ENCODE measurements at places on chromosomes 2 and 18.

GRCh38 chr2:52518678-52519077, 1248.9 kb upstream of the CHAC2 start:
- no peak for DNase-seq

- DNase-seq, result no peak
Observed at GRCh38 chr2:229344151-229344551, 73.1 kb upstream of the PID1 start.

DNA sequence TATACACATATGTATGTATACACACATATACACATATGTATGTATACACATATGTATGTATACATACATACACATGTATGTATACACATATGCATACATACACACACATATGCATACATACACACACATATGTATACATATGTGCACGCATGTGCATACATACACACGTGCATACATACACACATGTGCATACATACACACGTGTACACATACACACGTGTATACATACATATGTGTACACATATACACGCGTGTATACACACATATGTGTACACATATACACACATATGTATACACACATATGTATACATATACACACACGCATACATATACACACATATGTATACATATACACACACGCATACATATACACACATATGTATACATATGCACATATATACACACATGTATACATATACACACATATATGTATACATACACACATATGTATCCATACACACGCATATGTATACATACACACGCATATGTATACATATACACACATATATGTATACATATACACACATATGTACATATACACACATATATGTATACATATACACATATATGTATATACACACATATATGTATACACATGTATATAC, 21.5 kb downstream of the NABP1 start:
- DNase-seq, result no peak

DNA sequence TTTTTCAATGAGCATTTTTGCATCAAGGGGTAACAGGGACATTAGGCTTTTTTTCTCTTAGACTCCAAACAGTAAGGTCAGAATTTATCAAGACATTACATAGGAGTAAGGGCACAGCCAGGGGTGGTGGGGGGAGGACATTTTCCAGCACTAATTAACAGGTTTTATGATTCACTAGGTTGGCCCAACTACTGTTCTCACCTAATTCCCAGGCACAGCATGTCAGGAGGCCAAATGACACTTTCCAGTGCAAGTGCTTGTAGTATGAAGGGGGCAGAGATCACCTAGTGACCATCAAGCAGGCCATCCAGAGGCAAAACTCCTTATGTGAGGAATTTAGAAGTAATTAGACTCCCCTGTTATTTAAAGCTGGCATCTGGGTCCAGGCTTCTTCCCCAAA, 3.9 kb upstream of the MBD2 start:
- DNase-seq, result no peak

- DNase-seq, result no peak
Observed at GRCh38 chr2:239897596-239898235, 127.4 kb downstream of the NDUFA10 start.

- no peak for DNase-seq
Observed at GRCh38 chr2:5781679-5782078, 89.5 kb downstream of the SOX11 start.

- no peak for DNase-seq
Observed at GRCh38 chr2:8433390-8433789, 248.5 kb upstream of the ID2 start.

GRCh38 chr2:170165129-170165528, 12.8 kb upstream of the MYO3B start:
- no peak for DNase-seq

GRCh38 chr2:55732854-55733253, 39.2 kb upstream of the PNPT1 start:
- DNase-seq, result no peak

DNA sequence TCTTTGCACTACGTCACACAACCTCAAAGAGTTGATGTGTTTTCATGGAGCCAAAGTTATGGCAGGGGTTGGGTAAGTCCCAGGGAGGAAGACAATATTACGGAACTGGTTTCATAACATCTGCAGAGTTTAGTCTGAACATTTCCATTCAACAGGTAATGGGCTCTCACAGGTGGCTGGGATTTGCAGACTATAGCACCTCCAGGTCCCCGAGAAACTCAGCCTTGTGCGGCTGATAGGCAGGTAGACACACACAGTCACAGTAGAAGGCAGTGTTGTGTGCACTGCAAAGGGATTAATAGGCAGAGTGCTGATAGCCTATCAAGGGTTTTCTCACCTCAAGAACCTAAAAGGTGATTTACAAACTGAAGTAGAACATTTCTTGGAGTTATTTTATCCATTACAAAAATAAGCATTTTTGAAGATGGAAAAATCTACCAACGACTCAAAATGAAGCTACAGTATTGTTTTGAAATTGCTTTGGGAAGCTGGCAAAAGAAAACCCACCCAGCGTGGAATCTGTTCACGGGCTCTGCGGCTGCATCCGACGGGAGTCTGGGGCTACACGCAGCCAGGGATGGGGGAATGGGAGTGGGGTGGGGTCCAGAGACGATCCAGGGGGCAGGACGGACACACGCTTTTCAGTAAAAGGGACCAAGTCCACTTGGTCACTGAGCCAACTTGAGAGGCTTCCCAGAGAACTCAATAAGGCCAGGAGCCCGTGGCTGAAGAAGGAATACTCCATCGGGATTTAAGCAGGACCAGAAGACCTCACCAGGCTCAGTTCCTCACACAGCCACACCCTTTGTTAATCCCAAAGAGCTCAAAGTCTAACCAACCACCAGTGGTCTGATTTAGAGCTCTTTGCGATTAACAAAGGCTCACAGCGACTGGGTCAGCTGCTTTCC, 82.9 kb downstream of the CHRNA1 start:
- no peak for DNase-seq

DNA sequence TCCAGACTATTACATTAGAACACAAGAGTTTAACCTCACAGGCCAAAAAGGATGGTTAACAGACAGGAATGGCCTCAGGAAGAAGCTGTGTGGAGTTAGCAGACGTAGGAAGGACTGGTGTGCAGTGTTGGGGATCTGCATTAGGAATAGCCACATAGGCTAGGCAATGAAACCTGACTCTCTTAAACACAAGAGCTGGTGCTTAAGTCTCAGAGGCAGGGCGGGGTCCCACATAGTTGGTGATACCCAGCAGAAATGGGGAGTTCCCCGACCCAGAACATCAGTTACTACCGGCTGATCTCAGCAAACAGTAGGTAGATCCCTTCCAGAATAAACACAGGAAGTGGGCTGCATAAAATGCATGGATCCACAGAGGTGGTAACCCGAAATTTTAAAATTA, 64.1 kb downstream of the CCDC93 start:
- DNase-seq, result no peak

- no peak for DNase-seq
Observed at GRCh38 chr18:29217124-29217915, 1040.4 kb upstream of the CDH2 start.

DNA sequence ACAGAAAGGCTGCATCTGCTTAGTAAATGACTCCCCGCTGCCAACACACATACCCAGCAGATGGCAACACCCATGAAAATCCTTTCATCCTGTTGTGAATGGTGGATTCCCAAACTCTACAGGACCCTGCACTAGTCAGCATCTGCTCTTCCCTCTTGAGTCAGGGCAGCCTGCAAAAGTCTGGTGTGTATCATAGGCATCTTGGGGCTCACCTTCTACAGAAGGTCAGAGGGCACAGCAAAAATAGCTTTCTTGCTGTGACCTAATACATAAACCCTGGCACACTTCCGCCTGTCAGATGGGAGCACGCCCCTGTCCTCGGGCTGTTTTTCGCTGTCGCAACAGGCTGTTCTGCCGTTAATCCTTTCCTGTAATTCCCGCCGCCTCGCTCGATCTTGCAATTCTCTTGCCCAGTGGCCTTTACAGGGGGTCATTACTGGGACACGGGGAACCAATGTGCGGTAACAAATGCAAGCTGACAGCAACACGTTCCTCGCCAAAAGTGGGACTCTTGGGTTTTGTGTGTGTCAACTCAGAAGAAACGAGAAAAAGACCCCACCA, 19.9 kb upstream of the SCYGR1 start:
- no peak for DNase-seq

- no peak for DNase-seq
Observed at GRCh38 chr2:112825706-112826105, 10.9 kb downstream of the IL1B start.

GRCh38 chr18:1019191-1019590, 114.5 kb downstream of the ADCYAP1 start:
- no peak for DNase-seq

GRCh38 chr18:80251700-80252099, 4.4 kb upstream of the PARD6G start:
- DNase-seq, result no peak

GRCh38 chr2:173075781-173076580, at the start of gene MAP3K20:
TSS of gene MAP3K20 (plus strand) at chr2:173075846. CDS start at chr2:173091032, 15,186 bp downstream.
- peak; percentile 3 for DNase-seq

- DNase-seq, result no peak
Observed at GRCh38 chr2:138712212-138712979, 67.8 kb downstream of the NXPH2 start.

DNA sequence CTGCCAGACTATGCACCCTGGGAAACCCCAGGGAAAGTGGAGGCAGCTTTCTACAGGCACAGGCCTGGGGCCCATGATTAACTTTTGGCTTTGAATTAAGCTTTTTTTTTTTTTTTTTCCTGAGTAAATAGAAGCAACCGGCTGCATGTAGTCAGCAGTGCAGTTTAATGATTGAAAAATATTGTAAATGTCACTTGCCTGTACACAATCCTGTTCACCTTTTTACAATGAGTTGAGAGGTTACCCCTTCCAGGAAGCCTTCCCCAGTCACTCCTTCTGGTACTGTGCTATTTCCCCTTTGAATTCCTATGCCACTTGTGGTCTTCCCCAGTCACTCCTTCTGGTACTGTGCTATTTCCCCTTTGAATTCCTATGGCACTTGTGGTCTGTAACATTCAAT, 475.6 kb downstream of the TDRD15 start:
- no peak for DNase-seq

DNA sequence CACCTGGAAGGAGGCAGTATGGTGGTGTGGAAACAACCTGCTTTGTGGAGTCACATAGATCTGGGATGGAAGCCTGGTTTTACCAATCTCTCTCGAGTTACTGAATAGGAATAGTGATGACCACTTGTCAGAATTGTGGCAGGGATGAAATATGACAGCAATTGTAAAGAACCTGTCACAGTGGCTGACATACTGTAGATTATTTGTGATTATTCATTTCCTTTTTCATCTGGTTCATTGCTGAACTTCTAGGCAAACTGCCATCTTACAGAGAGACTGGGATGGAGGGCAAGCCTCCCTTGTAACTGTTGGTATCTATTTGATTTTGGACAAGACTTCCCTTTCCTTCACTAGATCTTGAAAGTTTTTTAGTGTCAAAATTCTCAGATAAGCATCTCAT, 42.0 kb downstream of the FMNL2 start:
- DNase-seq, result no peak

DNA sequence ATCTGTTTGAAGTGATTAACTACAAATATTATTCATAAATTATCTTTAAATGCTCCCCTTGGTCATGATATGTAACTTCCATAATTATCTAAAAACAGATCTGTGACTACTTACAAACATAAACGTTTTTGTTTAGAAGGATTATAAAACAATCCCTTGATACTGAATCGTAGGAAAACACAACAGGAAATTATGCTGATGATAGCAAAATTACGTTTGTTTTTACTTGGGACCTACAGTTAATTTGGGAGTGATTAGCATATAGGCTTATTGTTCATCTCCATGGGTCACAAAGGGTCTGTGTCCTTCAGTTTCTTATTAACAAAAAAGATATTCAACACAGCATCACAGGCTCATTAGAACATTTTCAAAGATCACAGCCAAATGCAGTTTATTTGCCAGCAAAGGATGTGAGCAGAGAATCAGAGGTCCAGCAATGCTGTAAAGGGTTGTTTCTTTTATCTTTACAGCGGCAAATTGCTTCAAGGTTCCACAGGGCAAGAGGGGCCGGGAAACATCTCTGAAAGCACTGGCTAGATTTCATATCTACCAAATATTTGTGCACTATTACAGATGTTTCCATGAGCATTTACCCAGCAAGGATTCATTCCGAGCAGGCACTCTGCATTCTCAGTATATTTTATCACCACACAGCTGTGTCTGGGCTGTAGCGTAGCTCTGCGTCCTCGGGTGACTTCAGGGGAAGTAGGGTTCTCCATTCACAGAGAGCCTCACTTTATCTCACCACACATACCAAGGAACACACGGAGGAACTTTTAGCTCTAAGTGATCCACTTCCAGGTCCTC, 4.1 kb downstream of the CCDC195 start:
- DNase-seq, result no peak

DNA sequence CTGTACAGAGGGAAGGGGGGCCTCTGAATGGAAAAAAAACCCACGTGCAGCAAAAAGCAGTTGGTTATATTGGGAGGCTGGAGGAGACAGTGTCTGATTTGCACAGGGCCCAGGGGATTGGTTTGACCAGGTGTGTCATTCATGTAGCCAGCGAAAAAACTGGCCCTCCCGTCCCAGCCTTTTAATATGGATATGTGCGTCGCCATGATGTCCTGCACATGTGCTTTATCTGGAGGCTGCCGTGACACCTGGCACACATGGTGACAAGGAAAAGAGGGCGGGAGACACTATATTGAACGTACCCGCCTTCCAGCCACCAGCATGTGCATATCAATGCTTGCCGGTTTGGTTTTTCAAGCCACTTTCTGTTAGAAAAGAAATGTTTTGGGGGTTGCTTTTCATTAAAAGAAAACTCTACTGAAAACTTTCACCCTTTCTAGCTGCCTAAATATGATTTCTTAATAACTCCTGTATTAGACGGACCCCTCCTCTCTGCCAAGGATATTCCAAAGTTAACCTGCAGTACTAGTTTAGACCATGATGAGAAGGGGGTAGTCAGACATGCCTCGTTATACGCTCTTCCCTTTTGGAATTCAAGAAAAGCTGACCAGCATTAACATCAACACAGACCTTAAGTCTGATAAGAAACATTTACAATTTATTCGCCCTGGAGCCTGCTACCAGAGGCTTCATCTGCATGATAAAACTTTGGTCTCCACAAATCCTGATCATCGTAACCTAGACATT, 16.2 kb downstream of the SLC25A52 start:
- no peak for DNase-seq

DNA sequence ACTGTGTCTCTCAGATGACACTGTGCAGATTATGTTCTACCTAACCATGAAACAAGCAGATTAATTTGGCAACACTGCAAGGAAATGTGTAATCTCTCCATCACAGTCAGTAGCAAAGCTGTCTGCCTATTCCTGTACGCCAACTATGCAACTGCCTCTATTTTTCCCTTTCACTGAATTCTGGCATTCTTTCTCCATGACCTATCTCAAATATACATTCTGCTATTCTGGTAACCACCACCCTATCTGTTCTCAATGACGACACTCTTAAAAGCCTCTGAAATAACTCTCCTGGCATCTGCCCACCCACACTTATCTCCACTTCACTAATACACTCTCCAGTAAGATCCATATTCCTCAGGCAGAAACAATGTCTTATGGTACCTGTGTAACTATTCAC, 78.7 kb downstream of the ABCA12 start:
- DNase-seq, result no peak
